Cerebellum (tissue), 4 donors: ENCODE measurements at places on chromosomes 11 and 22.

DNA sequence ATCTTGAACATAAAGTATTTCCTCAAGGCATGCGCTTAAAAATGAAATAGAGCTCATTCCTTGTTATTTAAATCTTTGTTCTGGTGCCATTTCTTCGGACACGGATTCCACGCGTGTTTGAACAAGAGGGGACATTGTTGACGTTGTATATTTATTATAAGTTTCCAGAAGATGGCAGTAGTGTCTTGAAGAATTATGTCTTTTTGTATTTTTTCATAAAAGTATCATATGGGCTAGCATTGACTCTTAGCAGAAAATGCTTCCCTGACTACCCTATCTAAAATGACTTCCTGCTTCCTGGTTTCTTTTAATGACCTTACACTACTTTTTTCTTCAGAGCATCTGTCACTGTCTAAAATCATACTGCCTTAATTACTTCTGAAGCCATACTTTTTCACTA, 20.4 kb downstream of the BIRC2 start:
- no peak for DNase-seq

GRCh38 chr22:32232191-32232830, 22.8 kb downstream of the SLC5A4 start:
- no peak for DNase-seq

- DNase-seq, result no peak
Measured at GRCh38 chr11:120326228-120326627, 1.1 kb downstream of the TLCD5 start.

GRCh38 chr11:1597331-1597993, 632 bp downstream of the KRTAP5-2 start:
- no peak for DNase-seq

DNA sequence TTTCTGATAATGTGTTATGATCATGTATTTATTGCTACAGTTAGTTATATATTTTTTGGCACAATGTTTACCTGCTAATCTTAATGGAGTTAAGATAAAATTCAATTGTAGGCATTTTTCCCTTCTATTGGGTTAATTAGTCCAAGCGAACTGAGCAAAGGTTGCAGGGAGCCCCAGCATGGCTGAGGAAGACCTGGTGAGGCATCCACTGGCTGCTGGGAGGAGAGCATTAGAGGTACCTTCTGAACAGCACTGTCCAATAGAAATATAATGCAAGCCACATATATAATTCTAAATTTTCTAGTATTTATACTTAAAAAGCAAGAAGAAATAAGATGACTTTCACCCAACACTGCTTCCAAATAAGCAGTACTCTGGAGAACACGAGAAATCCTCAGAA, 689 bp upstream of the TMEM126A start:
- no peak for DNase-seq

- no peak for DNase-seq
Measured at GRCh38 chr11:11731311-11732083, 109.7 kb upstream of the GALNT18 start.

GRCh38 chr11:100536979-100537378, 150.1 kb upstream of the ARHGAP42 start:
- DNase-seq, result no peak

DNA sequence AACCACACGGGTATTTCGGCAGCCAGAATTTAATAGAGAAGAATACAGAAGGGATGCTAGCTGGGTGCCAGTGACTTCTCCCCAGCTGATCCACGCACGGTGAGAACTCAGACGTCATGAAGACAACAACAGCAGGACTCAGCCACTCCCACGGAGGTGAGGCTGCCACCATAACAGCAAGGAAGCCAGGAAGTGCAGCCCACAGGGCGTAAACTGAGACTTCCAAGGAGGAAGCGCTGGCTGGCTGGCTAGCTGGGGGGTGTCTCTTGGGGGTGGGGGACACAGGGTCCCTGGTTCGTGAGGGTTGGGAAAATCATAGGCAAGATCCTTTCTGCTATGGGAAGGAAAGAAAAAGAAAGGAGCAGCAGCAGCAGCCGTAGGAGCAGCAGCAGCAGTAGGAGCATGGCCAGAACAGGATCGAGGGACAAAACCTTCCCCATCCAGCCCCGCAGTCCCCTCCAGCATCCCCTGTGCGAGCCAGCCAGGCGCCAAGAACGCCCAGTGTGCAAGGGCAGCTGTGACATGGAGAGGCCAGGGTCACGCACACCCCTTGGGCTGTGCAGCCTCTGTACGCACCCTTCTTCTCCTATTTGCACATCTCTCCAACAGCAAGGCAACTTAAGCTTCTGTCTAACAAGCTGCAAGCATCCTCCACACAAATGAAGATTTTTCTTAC, 49.6 kb upstream of the SHANK2 start:
- no peak for DNase-seq

DNA sequence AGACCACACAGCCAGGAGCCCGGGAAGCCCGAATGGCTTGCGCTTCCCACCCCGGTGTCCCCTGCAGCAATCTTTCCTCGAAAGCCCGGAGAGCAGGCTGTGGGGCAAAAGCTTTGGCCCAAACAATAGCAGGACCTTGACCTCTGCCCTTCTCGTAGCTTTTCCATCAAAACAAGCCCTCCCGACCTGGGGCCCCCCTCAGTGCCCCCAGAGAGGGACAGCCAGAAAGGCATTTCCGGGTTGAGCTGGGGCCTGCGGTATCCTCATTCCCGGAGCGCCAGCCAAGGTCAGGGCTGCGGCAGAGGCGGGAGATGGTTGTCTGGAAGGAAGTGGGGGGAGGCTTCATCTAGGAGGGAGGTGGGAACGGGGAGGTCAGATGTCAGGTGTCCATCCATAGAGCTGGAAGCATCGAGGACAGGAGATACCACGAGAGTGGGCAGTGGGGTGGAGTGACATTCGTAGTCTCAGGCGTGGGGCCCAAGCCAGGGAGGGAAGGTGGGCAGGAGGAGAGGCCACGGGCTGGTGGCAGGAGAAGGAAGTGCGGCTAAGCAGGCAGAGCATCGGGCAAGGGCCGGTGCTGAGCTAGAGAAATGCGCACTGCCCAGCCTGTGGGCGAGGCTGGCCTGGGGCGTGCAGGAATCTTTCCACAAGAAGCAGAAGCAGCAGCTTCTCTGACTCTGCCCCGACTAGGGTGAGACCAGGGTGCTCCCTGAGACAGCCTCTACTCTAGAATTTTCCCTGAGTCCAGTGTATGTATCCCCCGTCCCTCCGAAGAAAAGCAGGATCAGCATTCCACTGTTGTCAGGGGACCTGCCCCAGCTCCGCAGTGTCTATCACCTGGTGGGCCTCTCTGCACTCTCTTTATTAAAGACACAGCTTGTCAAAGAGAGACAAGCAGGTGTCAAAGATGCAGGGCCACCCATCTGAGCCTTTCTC, 14.3 kb downstream of the PDGFB start:
- DNase-seq, result no peak

DNA sequence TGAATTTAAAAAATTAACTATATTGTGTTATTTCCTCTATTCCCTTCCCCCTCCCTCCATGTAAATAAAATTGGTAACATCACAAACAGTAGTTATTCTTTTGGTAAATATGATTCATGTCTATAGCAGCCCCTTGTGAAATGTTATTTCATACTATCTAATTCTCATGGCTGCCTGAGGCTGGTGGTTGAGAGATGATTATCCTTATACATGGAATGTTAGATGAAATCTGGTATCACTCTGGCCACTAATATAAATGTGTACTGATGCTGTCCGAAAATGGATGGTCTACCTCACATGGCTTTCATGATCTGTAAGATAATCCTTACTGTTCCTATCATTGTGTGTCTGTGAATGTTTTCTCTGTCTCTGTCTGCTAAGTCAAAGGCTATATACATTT, 25.0 kb upstream of the EXPH5 start:
- DNase-seq, result no peak

GRCh38 chr22:26395926-26396325, 33.1 kb upstream of the ASPHD2 start:
- no peak for DNase-seq

- DNase-seq, result no peak
Measured at GRCh38 chr11:16097543-16097942, 258.8 kb downstream of the SOX6 start.

DNA sequence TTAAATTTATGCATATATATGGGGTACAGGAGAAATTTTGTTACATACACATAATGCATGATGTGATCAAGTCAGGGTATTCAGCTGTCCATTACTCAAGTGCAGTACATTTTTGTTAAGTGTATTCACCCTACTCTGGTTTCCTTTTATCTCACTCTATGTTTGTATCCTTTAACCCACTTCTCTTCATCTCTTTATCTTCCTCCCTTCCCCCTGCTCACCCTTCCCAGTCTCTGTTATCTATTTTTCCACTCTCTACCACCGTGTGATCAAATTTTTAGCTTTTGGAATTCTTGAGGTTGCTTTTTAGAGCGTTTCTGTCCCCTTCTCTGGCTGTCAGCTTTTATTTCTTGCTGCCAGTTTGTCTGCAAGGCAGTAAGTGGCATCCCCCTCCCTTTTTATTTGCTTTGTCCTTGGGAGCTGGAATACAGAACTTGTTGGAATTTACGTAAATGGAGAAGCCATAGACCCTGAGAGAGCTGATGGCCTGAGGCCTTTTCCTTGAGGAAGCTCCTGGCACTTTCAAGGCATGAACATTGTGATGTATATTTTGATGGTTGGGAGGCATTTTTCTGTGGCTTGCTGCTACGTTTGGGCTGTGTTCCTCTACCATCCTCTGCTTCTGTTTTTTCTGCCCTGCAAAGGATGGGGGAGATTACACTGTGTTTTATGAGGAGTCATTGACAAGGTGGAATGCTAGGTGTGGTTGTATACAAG, 148.6 kb downstream of the LDLRAD3 start:
- no peak for DNase-seq

GRCh38 chr11:8937159-8937558, 4.4 kb upstream of the C11orf16 start:
- DNase-seq, result no peak

DNA sequence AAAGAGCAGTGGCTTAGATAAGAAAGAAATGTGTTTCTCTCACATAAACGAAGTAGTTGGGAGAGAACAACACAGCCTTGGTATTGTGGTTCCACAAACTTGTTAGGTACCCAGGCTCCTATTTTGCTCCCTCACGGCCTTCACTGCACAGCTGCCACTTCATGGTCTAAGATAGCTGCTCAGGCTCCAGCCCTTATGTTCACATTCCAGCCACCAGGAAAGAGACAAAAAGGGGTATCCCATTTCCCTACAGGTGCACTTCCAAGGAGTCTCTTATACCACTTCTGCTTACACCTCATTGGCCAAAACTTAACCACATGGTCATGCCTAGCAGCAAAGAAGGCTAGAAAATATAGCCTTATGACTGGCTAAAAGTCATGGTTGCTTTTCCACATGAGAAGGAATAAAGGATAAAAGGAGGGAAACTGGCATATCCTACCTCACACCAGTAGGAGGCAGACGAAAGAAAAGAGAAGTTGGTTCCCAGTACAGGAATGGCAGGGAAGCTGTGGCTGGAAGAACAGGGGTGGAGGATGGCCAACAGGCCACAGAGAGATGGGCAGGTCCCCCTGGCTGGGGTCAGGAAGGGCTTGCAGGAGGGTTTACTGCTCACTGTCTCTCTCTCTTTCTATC, 5.4 kb upstream of the HDHD5 start:
- DNase-seq, result no peak
